ENCODE measurements at places on chromosomes 13 and 19. TPM values are rescaled to one million over a fixed set of nuclear protein-coding genes. Genes with fewer than 3 reads are reported as not detected.

DNA sequence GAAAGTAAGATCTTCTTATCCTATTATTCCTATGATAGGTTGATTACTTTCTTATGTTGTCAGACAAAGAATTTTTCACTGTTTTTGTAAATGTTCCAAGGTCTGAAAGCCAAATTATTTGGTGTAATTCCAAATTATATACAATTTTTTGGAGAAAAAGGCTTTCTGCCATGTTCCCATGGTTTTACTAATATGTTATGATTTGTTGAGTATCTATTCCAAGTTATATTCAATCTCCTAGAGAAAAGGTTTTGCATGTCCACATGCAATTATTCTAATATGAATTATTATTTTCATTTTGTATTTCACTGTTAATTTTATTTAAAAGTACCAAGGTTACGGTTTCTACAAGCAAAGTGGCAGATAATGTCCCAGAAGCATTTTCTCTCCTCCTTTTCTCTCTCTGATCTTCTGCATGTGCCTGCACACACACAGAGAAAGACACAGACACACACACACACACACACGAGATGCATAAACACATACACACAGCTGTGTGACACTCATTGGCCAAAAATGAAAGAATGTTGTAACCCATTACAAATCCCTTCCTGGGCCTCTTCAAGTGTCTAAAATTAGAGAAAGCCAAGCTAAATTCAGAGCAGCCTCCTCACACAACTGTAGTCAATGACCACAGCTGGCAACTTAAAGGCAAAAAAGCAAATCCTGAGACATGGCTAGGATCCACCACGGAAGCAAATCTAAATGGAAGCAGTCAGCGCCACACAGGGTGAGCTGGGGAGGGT, 621.0 kb downstream of the EFNB2 start:
- DNase-seq: no peak

- DNase-seq: no peak
Measured at GRCh38 chr13:99228737-99229691, 28.4 kb downstream of the UBAC2 start.

DNA sequence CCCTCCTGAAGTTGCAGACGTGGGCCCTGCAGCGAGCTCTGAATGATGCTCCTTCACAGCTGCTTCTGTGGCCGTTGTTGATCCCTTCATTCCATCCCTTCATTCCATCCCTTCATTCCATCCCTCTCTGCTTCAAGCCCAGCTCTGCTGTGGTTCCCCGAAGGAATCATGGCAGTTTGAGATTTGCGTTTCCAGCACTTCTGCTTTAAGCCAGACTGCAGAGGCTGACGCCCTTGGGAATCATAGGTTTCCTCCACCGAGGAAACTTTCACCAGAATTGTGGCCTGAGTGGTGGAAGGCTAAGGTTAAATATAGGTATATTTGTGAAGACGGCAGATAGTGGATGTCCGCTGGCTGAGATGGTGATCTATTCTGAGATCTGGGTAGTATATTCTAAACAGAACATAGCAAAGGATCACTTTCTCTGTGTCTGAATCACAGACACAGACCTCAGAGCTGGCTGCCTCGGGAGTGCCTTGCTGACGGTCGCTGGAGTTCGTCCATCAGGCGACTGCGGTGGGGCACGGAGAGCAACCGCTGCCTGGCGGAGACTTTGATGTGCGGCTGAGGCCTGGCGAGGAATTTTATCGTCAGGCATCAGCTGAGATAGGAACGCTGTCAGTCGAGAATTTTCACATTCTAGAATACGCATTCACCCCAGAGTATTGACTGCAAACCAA, 42.8 kb upstream of the DCUN1D2 start:
- no peak for DNase-seq

GRCh38 chr13:46486270-46486669, 66.7 kb upstream of the LRCH1 start:
- DNase-seq: no peak

- DNase-seq: no peak
Measured at GRCh38 chr19:1107661-1108261, 4.0 kb downstream of the GPX4 start.

DNA sequence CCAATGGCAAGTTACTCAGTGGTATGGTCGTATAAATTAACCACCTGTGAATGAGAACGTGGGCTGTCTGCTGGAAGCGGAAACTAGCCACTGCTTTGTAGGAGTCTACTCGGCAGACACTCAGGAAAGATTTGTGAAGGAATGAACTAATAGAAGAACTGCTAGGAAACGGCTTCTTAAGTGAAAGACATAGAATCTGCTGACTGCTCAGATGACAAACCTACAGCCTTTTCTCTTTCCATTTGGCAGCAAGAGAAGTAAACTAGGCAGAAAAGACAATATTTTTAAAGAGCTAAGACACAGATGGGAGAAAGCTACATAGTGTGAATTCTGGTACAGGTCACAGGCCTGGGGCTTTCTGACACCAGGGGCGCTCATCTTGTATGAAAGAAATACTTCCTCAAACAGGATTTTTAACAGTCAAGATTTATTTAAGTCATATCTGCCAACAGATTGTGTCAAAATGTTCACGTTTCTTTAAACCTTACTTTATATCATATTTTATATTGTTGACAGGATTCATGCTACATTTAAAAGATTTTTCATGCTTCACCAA, 78.4 kb downstream of the MIPEP start:
- DNase-seq: no peak

DNA sequence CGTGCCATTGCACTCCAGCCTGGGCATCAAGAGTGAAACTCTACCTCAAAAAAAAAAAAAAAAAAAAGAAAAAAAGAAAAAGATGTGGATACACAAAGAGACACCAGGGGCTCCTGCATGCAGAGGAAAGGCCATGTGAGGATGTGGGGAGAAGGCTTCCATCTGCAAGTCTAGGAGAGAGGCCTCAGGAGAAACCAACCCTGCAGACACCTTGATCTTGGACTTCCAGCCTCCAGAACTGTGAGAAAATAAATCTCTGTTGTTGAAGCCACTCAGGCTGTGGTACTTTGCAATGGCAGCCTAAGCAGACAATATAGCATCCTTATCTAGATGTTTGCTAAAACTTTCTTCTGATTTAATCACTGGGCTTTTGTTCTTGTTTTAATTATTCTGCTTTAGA, 50.3 kb downstream of the POLR1D start:
- no peak for DNase-seq

Gene PGLYRP1
- total RNA-seq: not detected

Gene APOC1
- not detected for total RNA-seq

Gene CEACAM3
- total RNA-seq: not detected

Gene MRPL54
- 68.9 TPM for total RNA-seq
